ENCODE measurements at places on chromosomes 2 and 18.

- no peak for DNase-seq
Observed at GRCh38 chr2:42147641-42148274, 21.4 kb upstream of the EML4 start.

GRCh38 chr2:47069628-47070154, 85.4 kb downstream of the STPG4 start:
- no peak for DNase-seq

DNA sequence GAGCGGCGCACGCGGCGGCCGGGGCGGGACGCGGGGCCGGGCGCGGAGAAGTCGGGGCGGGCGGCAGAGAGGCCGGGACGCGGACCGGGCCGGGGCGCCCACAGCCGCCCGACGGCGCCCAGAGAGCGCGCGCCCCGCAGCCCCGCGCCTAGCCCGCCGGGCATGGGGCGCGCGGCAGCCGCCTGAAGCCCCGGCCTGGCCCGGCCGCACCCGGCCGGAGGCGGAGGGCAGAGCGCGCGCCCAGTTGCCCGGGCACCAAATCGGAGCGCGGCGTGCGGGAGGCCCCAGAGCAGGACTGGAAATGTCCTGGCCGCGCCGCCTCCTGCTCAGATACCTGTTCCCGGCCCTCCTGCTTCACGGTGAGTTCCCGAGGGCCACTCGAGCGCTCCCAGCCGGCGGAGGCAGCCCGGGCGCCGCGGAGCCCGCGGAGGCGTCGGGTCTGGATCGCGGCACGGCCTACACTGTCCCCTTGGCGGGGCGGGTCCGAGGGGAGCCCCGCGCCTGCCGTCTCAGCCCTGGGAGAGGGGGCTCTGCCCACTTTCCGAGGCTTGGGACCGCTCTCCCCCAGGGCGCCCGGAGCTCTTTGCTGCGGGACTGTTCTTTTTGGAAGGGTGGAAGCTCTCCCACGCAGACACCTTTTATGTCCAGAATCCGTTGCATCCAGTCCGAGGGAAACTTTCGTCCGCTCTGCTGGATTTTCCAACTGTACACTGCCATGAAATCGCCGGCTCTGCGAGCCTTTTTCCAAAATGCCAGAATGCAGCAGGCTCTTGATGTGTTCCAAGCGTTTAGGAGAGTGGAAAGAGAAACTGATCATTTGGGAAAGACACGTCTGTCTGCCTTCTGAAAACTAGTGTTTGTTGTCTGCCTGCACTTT, 484 bp downstream of the APCDD1 start:
- DNase-seq: no peak

DNA sequence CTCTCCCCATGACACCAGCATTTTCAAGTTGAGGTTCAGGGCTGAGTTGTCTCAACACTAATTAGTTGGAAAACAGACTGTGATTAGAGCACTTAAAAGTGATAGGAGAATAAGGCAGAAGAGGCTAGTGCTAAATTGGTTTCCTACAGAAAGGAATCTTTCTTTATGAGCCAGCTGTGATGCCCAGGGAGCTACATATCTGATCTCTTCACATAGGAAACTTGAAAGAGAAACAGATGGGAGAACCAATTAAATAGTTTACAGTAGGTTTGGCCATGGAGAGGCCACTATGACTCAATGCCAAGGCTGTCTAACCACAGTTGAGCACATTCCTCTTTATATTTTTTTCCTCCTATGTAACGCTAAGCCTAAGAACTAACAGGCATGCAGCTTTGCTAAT, 418.3 kb upstream of the CYRIA start:
- DNase-seq: no peak

- no peak for DNase-seq
Observed at GRCh38 chr2:190376591-190377245, 31.4 kb upstream of the MFSD6 start.

Measured in activated naive CD8-positive, alpha-beta T cell treated with anti-CD3 and anti-CD28 coated beads, Interleukin-2, amount 50 U/mL, for 16 hours (primary cell).